ENCODE measurements at places on chromosomes 3 and 15.

DNA sequence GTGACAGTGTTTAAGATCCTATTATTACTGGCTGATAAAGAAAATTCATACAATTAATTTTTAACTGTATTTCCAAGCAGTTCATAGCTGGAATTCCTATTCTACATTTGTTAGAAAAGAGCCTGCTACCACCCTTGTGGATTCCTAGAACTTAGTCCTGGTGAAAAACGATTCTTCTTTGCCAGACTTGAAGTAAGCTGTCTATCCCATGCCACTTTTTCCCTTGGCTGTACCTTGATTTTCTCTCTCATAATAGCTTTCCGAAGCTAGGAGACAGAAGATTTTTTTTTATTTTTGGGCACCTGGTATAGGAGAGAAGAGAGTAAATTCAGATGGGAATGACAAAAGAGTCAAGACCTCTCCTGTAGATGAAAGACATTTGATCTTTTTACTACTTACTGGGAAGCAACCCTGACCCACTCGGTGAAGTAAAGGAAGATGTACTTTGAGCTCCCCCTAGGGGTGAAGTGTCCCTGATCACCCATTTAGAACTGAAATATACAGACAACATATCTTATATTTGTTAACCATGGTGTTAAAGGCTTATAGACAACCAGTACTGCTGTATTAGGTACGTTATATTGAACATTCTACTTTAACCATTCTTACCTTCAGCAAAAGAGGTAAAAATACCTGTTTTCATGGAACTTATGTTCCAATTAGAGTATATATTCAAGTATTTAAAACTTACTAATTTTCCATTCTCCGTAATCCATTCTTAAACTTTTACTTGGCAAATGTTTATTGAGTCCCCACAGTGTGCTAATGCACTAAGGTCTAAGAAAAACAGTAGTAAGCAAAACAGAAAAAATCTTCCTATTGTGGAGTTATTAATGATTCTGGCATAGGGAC lies 36.2 kb upstream of the C3orf38 start:
- DNase-seq = peak; percentile 92

- DNase-seq = no peak
Measured at GRCh38 chr15:98728082-98728810, 79.9 kb downstream of the IGF1R start.

- DNase-seq = peak; percentile 69
Measured at GRCh38 chr3:106197532-106198194, 328.9 kb upstream of the CBLB start.

DNA sequence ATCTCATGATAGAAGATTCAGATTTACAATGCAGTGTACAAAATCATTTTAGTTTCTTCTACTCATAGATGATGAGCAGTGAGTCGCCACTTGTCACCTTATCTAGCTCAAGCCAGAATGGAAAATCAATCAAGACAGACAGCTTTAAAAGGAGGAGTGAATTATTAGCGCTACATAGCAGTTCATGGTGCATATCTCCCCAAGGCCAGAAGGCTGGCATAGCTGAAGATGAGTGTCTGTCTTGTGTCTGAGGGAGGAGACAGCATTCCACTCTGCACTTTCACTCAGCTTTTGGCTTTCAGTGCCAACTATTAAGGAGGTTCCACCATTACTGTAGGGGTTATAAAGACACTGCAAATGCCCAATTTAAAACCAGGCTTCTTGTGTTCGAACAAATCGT lies 804.1 kb upstream of the LMCD1 start:
- DNase-seq = peak; percentile 66

DNA sequence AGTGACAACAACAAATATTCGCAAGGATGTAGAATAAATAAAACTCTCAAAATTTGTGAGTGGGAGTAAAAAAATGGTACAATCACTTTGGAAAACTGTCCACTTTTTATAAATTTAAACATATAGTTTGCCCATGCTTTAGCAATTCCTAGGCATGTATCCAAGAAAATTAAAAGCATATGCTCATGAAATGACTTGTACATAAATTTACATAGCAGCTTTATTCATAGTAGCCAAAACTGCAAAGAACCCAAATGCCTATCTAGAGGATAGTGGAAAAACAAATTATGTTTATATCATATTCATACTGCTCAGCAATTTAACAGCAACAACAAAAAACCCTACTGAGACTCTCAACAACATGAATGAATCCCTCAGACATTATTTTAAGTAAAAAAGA lies 363.6 kb upstream of the CCDC54 start:
- DNase-seq = no peak

DNA sequence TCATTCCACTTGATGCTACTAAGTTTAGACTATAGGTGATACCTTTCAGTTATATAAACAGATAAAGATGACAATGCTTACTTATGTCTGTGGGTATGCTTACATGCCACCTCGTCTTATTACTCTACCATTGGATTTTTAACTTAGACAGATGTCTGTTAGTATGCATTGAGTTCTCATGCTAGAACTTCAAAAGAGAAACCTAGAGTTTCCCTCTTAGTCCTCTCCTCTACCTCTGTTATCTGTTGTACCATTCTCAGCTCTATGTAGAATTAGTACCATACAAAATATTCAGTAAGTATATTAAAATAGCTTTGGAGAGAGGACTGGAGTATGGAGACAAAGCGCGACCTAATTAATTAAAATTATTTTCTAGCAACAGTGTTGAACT lies 111.3 kb downstream of the BBX start:
- DNase-seq = no peak

DNA sequence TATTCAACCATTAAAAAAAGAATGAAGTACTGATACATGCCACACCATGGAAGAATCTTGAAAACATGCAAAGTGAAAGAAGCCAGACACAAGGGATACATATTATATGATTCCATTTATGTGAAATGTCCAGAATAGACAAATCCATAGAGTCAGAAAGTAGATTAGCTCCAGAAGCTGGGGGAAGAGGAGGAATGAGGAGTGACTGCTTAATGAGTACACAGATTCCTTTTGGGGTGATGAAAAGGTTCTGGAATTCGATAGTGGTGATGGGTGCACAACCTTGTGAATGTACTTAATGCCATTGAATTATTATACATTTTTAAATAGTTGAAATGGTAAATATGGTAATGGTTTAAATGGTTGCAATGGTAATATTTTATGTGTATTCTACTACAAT lies 90.6 kb upstream of the SPATA12 start:
- DNase-seq = no peak

DNA sequence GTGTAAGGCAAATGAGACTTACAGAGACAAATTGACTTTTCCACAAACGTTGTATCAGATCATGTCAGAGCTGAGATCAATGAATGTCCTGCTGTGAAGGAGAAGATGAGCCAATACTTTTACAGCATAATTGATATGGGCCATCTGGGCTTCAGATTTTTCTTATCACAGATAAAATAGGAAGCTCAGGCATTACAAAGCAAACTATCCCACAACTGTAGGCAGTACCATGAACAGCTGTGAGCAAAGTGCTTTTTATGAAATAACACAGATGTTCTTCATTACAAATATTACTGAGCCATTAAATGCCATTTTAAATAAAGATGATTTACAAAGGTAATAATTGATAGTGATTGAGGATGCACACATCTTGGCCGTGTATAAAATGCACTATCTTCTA lies 852.3 kb downstream of the OTOL1 start:
- DNase-seq = no peak

DNA sequence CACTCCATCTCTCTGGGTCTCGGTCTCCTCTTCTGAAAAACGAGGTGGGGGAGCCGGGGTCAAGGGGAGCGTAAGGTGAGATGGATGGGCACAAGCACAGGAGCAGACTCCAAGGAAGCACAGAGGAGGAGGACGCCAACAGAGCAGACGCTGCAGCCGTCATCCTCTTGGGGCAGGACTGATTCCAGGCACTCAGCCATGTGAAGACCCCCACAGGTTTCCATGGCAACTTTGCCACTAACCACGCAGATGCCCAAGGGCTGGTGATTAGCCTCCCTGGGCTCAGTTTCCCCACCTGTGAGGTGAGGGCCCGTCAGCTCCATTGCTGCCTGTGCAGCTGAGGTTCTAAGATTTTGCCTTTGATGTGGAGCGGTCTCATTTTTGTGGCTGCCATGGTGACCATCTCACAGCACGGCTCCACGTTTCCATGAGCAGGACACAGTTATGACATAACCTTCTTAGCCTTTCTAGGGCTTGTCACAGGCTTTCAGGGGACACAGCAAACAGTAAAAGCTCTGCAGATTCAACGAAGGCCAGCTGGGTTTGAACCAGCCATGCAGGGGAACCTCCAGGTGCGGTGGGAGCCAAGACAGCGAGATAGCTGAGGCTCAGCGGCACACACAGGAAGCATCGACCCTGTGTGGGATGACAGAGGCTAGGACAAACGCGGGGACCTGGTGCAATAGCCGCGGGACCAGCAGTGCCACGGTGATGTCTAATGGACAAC lies 170.3 kb downstream of the NUP210 start:
- no peak for DNase-seq

DNA sequence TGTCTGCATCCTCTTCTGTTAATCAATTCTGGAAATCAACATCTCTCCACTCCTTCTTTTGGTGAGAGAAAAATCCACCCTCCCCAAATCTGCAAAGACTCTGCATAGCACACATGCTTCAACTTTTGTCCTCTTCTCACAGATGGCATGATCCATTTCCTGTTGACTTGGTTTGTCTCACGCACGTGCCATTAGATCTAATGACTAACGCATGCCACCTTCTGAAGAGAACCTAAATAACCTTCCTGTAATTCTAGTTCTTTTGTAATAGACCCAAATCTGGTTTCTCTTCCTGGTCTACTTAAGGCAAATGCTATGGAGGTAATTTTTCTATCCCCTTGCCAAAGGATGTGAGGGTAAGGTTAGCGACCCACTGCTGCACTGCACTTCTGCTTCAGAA lies 51.0 kb upstream of the ATOSA start:
- DNase-seq = peak; percentile 41

- DNase-seq = no peak
Measured at GRCh38 chr3:197136744-197137143, 107.1 kb upstream of the MELTF start.

DNA sequence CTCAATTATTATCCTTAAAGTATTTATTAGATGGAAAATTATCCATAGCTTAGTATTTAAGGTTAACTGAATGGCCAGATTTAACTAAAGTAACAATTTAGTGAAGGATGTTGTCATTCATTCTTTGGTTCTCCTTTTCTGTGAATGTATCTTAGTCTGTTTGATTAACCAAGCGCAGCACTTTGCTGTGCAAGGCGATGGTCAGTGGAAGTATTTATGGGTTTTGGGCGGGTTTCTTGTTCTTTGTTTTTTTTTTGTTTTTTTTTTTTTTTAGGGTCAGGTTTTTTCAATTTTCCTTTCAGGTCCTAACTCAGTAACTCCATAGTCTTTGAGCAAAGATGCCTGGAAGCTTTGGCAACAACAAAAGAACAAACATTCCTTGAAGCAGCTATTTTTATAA lies 328.8 kb downstream of the PTPRG start:
- DNase-seq = no peak
